ENCODE measurements at places on chromosomes 1 and 21.

DNA sequence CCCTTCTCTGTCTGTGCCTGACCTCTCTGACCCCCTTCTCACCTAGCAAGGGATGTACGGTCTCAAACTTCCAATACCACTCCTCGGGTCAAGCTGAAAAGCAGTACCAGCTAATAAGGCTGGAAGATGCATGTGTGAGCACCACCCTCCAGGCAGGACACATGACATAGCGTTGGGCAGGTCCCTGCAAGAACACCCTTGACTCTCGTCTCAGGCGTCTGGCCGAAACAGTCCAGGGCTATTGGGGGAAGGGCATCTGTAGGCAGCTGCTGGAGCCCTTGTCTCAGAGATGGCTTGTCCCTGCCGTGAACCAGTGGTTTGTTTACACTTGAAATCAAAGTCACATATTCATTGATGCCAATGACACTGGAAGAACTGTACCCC, 56.5 kb downstream of the CD46 start:
- peak; percentile 17 for DNase-seq

GRCh38 chr1:156263288-156263655, 15.4 kb upstream of the PAQR6 start:
- no peak for DNase-seq

- no peak for DNase-seq
Measured at GRCh38 chr1:241675983-241676382, 23.9 kb downstream of the WDR64 start.

DNA sequence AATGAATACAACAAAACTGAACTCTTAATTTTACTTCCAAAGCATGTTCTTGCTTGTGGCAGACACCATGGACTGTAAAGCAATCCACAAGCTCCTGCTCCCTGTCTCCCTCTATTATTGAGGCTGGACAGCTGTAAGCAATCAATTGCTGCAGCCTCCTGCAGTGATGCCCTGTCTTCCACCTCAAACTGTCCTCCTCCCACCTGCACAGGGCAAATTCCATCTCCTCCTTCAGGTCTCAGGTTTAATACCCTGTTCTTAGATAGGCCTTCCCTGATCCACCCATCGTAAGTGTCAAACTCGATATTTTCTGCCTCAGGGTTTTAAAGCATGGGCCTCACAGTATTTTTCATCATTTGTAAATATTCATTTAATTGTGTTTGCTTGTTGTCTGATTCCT, 81.8 kb downstream of the LYST start:
- no peak for DNase-seq

- peak; percentile 87 for DNase-seq
Measured at GRCh38 chr1:30893776-30894507, 14.6 kb downstream of the SDC3 start.

DNA sequence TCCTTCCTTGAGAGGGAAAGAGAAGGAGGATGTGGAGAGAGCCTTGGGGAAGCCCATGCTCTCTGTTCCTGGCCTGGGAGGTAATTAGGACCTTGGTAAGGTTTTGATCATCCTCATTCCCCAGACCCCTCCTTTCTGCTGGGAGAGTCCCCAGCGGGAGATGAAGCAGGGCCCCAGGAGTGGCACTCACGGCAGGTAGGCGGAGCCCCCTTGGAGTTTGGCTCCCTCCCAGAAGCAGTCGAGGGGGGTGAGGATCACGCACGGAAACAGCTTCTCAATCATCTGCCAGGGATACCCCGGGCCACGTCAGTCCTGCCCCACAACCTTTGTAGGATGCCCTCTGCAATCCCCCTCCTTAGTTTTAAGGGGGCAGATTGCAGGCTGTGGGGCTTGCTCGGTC, 11.5 kb downstream of the PTCH2 start:
- DNase-seq: no peak

DNA sequence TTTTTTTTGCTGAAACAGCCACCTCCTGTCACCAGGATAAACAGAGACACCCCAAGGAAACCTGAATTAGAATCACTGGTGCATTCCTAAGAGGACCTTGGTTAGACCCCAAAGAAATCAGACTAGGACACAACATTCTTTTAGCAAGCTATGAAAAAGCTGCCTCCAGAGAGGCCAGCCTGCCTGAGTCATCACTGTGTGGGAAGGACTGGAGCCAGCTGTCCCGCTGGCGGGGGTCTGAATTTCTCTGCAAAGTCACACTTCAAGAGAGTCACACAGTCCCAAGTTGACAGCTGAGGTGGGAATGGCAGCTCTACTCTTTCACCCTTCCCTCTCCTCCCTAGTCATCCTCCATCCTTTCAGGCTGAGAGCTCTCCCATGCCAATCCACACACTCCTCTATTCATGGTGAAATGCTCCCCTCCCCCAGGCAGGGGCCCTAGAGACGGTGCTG, 405.0 kb upstream of the POU3F1 start:
- DNase-seq: no peak
